ENCODE measurements at places on chromosomes 16 and 17. TPM values are rescaled to one million over a fixed set of nuclear protein-coding genes. Genes with fewer than 3 reads are reported as not detected.

DNA sequence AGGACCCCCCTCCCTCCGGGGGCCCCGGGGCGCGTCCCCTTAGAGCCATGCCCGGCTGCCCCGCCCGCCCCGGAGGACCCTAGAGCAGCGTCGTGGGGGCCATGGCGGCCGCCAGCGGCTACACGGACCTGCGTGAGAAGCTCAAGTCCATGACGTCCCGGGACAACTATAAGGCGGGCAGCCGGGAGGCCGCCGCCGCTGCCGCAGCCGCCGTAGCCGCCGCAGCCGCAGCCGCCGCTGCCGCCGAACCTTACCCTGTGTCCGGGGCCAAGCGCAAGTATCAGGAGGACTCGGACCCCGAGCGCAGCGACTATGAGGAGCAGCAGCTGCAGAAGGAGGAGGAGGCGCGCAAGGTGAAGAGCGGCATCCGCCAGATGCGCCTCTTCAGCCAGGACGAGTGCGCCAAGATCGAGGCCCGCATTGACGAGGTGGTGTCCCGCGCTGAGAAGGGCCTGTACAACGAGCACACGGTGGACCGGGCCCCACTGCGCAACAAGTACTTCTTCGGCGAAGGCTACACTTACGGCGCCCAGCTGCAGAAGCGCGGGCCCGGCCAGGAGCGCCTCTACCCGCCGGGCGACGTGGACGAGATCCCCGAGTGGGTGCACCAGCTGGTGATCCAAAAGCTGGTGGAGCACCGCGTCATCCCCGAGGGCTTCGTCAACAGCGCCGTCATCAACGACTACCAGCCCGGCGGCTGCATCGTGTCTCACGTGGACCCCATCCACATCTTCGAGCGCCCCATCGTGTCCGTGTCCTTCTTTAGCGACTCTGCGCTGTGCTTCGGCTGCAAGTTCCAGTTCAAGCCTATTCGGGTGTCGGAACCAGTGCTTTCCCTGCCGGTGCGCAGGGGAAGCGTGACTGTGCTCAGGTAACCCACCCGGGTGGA, 759 bp downstream of the ALKBH5 start:
- no peaks in the 10 kb centered on the region for H3K4me1 ChIP-seq
- H3K27me3 ChIP-seq, result no peaks in the 10 kb centered on the region
- DNase-seq, result peak; percentile 88
- peak overlapping the region; percentile 99 for H3K27ac ChIP-seq
- H3K36me3 ChIP-seq, result no peaks in the 10 kb centered on the region

DNA sequence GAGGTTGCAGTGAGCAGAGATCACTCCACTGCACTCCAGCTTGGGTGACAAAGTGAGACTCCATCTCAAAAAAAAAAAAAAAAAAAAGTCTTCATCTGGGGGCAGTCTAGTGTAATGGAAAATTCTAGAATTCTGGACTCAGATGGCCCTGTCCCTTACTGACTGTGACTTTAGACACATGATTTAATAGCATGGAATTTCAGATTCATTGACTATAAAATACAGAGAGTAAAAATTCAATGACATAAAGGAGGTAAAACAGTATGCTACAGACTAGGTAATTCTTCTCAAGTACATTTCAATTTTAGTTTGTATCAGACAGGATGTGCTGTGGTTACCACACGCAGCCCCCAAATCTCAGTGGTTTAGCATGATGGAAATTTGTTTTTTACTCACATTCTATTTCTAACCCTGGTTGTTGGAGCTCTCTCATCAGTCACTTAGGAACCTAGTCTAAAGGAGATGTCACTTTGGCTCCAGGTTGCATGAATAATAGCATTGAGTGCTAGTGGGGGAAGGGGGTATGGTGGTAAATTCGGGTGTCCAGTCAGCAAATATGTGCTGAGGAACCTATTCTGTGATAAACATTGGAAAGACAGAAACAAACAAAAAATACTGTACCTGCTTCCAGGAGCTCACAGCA, 444.0 kb downstream of the XYLT1 start:
- no peak overlapping the region for H3K4me3 ChIP-seq
- H3K36me3 ChIP-seq, result no peaks in the 10 kb centered on the region
- no peaks in the 10 kb centered on the region for H3K4me1 ChIP-seq
- no peaks in the 10 kb centered on the region for H3K27me3 ChIP-seq
- no peak overlapping the region for H3K27ac ChIP-seq

DNA sequence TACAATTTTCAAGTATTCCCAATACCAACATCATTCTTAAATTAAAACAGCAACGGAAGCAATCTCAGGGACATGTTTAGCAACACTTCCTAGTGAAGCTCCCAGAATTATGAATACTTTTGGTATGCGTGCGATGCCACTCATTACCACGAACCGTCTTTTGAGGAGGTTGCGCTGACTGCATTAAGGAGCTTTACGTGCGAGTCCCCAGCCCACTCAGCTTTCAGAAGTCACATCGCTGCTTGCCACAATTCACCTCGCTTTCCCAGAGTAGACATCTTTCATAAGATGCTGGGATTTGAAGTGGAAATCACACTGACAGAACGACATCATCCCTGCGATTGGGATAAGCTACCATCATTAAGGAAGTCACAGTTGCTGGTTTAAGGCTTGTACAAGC, 441.6 kb upstream of the HSBP1 start:
- no peaks in the 10 kb centered on the region for H3K36me3 ChIP-seq
- DNase-seq, result no peak
- H3K27me3 ChIP-seq, result no peaks in the 10 kb centered on the region
- no peaks in the 10 kb centered on the region for H3K4me1 ChIP-seq
- no peak overlapping the region for H3K27ac ChIP-seq
- no peak overlapping the region for H3K4me3 ChIP-seq

DNA sequence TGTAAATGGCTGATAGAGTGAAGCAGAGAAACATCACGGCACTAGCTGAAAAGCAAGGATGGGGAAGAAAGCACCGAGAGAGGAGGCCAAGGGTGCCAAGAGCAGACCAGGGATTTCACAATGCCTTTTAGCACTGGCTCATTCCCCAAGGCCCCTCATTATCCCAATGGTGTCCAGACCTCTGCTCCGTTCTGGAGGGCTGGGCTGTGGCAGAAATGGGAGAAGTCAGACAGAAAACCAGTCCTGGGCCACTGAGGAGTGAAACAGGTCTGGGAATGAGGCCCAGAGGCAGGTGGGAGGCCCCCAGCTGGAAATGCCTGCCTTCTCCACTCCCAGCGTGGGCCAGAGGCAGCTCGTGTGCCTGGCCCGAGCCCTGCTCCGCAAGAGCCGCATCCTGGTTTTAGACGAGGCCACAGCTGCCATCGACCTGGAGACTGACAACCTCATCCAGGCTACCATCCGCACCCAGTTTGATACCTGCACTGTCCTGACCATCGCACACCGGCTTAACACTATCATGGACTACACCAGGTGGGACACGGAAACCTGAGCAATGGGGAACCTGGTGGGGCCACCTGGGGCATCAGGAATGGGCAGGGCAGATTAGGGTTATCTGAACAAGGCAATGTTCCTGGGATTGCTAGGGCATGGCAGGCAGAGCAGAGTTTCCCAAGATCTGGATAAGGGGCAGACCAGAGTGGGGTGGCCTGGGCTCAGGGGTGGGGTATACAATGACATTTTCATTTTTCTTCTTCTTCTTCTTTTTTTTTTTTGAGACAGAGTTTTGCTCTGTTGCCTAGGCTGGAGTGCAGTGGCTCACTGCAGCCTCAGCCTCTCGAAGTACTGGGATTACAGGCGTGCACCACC, 20.3 kb downstream of the ANKRD40 start:
- H3K27me3 ChIP-seq, result no peaks in the 10 kb centered on the region
- H3K27ac ChIP-seq, result peak overlapping the region; percentile 75
- H3K4me3 ChIP-seq, result no peak overlapping the region
- no peaks in the 10 kb centered on the region for H3K36me3 ChIP-seq
- peak; percentile 74 for DNase-seq
- H3K4me1 ChIP-seq, result peaks cover 64% of the 10 kb centered on the region

Gene KRT24
- 0.36 TPM for total RNA-seq

DNA sequence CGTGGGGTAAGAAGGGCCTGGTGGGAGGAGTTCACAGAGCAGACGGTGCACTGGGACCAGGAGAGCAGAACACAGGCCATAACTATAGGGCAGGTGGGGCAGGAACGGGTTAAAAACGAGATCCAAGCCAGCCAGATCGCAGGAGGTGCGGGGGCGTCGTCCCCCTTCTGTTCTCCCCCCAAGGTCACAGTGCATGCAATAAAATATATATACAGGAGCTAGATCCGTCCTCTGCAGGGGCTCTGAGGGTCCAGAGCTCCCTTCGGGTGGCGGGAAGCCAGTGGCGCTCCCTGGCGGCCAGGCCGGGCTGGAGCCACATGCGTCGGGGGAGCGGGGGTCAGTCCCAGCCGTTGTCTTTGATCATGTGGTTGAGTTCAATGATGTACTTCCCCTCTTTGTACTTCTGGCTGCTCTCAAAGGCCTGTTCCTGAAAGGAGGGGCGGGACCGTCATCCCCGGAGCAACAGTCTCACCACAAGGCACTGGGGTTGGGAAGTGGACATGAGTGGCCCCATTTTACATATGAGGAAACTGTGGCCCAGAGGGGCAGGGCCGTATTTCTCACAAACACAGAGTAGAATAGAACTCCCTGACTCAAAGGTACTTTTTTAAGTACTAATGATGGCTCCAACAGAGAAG, 768 bp upstream of the TBX6 start:
- H3K27ac ChIP-seq, result peak overlapping the region; percentile 91
- H3K4me1 ChIP-seq, result peaks cover 50% of the 10 kb centered on the region
- H3K36me3 ChIP-seq, result peaks cover 10% of the 10 kb centered on the region
- no peaks in the 10 kb centered on the region for H3K27me3 ChIP-seq
- DNase-seq, result peak; percentile 90
- H3K4me3 ChIP-seq, result peak overlapping the region; percentile 50

GRCh38 chr17:36697903-36698530, 96.6 kb downstream of the MRM1 start:
- H3K36me3 ChIP-seq, result no peaks in the 10 kb centered on the region
- no peaks in the 10 kb centered on the region for H3K4me1 ChIP-seq

GRCh38 chr17:12996357-12996756, 21.5 kb downstream of the ELAC2 start:
- no peak overlapping the region for H3K27ac ChIP-seq
- peak; percentile 33 for DNase-seq
- no peak overlapping the region for H3K4me3 ChIP-seq
- H3K4me1 ChIP-seq, result no peaks in the 10 kb centered on the region
- no peaks in the 10 kb centered on the region for H3K27me3 ChIP-seq

GRCh38 chr17:6420173-6420641, 14.7 kb downstream of the AIPL1 start:
- H3K27ac ChIP-seq, result no peak overlapping the region
- H3K4me1 ChIP-seq, result peaks cover 4% of the 10 kb centered on the region
- no peak for DNase-seq
- H3K36me3 ChIP-seq, result no peaks in the 10 kb centered on the region
- H3K27me3 ChIP-seq, result peaks cover 32% of the 10 kb centered on the region
- no peak overlapping the region for H3K4me3 ChIP-seq
